ENCODE measurements at places on chromosomes 12 and 14.

- DNase-seq: no peak
Observed at GRCh38 chr12:2482938-2483660, 311.7 kb upstream of the FKBP4 start.

- DNase-seq: no peak
Observed at GRCh38 chr12:113465808-113466453, 5.7 kb downstream of the LHX5 start.

- peak; percentile 72 for DNase-seq
Observed at GRCh38 chr12:6230321-6231110, 30.3 kb downstream of the CD9 start.

DNA sequence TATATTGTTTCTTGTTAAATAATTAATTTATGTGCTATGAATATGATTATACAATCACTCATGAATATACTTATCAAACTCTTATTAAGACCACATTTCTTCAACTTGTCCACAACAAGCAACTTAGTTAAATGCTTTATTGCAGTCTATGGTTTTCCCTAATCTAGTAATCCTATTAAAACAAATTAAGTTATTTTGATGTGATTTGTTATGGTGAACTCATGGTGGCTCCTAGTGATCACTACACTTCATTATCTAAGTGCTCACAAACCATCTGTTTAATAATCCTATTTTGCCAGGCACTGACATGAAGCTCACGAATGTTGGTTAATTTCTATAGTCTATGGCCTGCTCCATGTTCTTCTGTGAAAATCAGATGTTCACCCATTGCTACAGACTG lies 42.9 kb downstream of the INSM2 start:
- DNase-seq: no peak

GRCh38 chr14:89640141-89640540 lies 223.1 kb upstream of the FOXN3 start:
- no peak for DNase-seq

GRCh38 chr12:6872073-6873048 lies 742 bp downstream of the SPSB2 start:
- peak; percentile 88 for DNase-seq

- no peak for DNase-seq
Observed at GRCh38 chr14:98168211-98168985, 1103.6 kb downstream of the BCL11B start.

GRCh38 chr12:25929142-25929541 lies 29.3 kb upstream of the RASSF8 start:
- DNase-seq: no peak

- DNase-seq: no peak
Observed at GRCh38 chr14:37320106-37320505, 122.4 kb downstream of the MIPOL1 start.

DNA sequence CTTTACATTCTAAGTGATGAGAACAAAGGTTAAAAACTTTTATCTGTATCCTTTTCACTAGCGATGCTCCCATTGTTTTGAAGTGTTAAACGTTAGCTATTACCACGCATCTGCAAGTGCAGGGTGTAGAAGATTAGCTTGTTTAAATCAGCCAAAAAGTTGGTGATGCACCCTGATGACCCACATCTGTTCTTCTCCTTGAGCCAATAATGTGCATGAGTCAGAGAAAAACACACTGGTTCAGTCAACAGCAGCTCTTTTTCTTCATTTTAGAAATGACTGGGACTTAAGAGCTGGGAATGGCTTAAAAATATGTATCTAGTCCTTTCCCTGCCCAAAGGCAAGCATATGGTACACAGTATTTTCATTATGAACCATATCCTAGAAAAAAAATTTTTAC lies 323.5 kb upstream of the PDE3A start:
- no peak for DNase-seq

GRCh38 chr12:19744705-19745218 lies 305.5 kb downstream of the AEBP2 start:
- no peak for DNase-seq

DNA sequence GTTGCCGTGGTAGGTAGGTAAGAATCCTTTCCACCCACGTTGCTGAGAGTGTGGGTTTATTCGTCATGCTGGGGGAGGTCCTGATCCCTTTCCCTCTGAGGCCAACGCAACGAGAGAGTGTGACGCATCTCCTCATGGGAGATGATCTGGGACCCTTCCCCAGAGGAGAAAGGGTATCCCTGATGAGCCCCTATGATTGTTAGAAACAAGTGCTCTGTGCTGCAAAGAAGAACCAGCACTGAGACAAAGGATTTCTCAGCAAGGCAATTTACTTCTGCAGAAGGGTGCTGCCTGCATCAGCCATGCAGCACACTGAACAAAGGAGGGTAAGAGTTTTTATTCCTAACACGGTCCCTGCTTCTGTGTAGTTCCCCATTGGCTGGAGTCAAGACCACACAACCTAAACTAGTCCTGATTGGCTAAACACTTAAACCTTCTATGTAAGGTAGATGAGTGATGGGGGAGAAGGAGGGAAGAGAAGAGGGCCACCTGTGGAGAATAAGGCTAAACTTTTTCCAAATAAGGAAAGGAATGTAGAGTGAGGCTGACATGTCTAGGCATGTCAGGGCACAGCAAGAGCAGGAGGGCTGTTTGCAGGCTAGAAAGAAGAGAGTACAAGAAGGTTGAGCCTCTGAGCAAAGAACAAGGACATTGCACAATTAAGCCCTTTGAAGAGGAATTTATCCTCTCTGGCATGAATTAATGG lies 21.3 kb downstream of the CLEC2A start:
- no peak for DNase-seq

DNA sequence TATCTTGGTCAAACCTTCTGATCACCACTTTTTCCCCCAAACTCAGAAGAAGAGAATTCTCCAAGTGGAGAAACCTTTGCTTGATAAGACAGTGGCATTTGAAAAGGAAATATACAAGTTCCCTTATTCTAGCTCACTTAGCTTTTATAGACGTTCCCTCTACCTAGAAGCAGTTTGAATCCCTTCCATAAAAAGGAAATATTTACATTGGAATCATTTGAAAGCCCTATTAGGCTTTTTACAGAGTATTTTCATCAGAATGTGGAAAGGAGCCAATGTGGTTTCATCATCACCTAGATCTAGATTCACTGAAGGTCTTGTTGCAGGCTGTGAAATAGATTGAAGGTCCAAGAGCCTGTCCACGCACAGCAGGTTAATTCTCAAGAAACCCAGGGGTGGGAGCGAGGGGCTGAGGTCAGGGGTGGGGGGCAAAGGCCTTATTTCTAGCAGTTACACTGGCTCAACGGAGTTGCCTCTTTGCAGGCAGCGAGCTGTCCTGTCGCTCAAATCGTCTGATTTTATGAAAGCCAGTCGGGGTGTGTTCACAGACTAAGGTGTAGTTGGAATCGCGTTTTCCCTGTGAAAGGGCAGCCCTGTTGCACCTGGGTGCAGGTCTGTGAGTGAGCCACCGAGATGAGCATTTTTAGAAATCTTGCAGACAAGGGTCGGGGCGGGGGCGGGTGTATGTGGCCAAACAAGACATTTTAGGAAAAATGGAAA lies 45.6 kb downstream of the AACS start:
- no peak for DNase-seq

DNA sequence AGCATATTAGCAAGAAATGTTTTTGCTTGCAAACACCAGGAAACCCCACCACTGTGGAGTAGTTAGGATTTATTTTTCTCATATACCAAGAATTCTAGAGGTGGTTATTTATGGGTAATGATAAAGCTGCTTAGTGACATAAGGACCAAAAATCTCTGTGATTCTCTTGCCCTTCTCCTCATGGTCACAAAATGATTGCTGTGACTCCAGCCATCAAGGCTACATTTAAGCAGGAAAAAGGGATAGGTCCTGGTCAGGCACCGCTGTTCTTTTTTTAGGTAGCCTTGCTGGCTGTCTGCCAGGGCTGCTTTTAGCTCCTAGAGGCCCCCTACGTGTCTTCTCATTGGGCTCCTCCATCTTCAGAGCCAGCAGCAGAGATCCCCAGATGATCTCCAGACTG lies 104.2 kb downstream of the AACS start:
- no peak for DNase-seq

- no peak for DNase-seq
Observed at GRCh38 chr14:51365241-51365965, 125.4 kb downstream of the TMX1 start.

- no peak for DNase-seq
Observed at GRCh38 chr14:80491131-80491530, 279.8 kb upstream of the DIO2 start.

DNA sequence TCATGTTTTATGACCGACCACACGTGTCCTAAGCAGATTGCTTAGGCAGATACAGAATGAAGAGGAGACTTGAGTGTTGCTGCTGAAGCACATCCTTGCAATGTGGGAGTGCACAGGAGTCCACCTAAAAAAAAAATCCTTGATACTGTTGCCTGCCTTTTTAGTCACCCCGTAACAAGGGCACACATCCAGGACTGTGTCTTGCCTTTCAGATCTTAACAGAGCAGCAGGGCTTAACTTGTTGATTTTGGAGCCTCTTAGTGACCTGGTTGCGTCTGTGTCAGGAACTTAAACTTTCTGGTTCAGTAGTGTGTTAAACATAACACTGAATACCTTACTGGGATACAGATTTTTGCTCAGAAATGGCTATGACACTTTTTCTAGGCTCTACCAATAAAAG lies 6.5 kb downstream of the EIF2B2 start:
- no peak for DNase-seq

GRCh38 chr12:117328556-117329100 lies 32.8 kb downstream of the NOS1 start:
- DNase-seq: no peak

- no peak for DNase-seq
Observed at GRCh38 chr12:100061814-100062213, 77.1 kb upstream of the ANKS1B start.

DNA sequence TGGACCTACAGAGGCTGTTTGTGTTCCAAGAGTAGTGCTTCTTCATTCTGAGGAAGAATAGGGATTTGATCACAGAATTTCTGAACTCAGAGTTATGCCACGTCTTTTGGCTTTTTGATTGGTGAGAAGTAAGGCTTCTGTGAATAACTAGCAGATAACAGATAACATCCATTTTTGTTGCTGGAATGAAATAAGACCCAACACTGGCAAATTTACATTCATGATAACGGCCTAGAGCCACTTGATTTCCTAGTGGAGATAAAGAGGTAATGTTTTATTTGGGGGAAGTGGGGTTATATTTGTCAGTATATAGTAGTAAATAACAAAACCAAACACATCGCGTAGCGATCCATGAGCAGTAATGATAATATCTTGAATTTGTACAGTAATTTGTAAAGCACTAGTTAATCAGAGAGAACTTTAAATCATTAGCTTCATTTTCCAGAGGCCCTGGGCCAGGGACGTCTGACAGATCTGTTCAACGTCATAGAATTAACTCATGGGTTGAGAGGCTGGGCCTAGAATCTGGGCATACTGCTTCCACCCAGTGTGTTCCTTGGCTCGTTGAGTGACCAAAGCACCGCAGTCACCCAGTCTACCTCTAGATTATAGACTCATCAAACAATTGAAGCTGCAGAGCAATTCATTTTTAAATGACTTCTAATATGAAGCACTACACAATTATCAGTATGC lies 79.6 kb downstream of the HMGA2 start:
- no peak for DNase-seq

GRCh38 chr12:93425736-93426411 lies 15.9 kb downstream of the UBE2N start:
- no peak for DNase-seq

GRCh38 chr12:40034156-40034555 lies 71.7 kb downstream of the SLC2A13 start:
- no peak for DNase-seq

All from stimulated activated CD4-positive, alpha-beta T cell treated with anti-CD3 and anti-CD28 coated beads, Interleukin-15, amount 100 ng/mL, for 24 hours (primary cell).